HCT116 (cell line): ENCODE measurements at places on chromosomes 13 and 19. TPM values are rescaled to one million over a fixed set of nuclear protein-coding genes. Genes with fewer than 3 reads are reported as not detected.

The NTN5 gene
- 3.1 TPM for total RNA-seq

The CLEC11A gene
- 7.1 TPM for total RNA-seq

The IFNL2 gene
- not detected for total RNA-seq

- no peaks in the 10 kb centered on the region for H3K4me1 ChIP-seq
- H3K27ac ChIP-seq = no peak within 1 kb of the TSS
- no peaks in the 10 kb centered on the region for H3K36me3 ChIP-seq
- DNase-seq = no peak
- H3K4me3 ChIP-seq = no peak within 1 kb of the TSS
- peaks cover 40% of the 10 kb centered on the region for H3K27me3 ChIP-seq
These were observed at the start of gene TNFRSF19 for GRCh38 chr13:23570099-23570920. TSS of gene TNFRSF19 (plus strand) at chr13:23570412. CDS start at chr13:23590184, 19,772 bp downstream.

GRCh38 chr13:94896238-94896637, 183.9 kb upstream of the SOX21 start:
- peaks cover 41% of the 10 kb centered on the region for H3K27me3 ChIP-seq
- no peak overlapping the region for H3K4me3 ChIP-seq
- no peaks in the 10 kb centered on the region for H3K36me3 ChIP-seq
- DNase-seq = no peak

GRCh38 chr13:44302233-44302632, 71.4 kb upstream of the SERP2 start:
- peaks cover 45% of the 10 kb centered on the region for H3K4me1 ChIP-seq
- DNase-seq = no peak

DNA sequence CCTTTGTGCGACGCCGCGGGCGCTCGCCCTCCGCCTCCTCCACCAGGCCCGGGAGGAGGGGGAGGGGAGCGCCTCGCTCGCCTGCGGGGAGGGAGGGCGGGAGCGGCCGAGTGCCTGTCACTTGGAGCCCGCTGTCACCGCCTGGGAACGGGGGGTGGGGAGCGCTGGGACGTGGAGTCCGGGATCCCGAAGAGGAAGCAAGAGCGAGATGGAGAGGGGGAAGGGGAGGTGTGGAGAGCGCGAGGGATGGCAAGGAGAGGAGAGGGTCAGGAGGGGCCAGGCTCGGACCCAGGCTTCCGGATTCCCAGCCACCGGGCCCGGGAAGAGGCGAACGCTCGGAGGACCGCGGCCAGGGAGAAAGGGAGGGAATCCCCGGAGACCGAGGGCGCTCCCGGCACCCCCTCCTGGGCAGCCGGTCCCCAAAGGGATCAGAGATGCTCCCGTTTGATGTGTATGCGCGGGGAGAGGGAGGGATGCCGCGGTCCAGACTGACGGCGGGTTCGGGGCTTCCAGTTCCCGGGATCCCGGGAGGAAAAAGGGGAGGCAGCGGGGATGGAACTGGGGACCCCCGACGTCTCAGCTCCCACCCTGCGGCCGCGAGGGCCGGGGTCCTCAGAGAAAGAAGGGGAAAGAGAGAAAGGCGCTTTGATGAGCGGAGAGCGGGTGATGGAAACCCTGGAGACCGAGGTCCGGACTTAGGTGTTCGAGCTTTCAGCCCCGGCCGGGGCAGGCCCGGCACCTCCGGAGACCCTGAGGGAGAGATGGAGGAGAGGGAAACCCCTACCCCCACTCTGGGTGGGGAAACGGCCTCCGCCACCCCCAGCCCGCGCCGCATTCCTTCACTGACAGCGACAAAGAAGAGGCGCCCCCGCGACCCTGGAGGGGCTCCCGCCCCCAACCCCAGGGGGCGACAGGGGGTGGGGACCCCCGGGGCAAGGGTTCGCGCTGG, 4.7 kb upstream of the DPF1 start:
- DNase-seq = no peak
- H3K27ac ChIP-seq = no peak overlapping the region
- peak overlapping the region; percentile 61 for H3K4me3 ChIP-seq
- H3K27me3 ChIP-seq = no peaks in the 10 kb centered on the region

DNA sequence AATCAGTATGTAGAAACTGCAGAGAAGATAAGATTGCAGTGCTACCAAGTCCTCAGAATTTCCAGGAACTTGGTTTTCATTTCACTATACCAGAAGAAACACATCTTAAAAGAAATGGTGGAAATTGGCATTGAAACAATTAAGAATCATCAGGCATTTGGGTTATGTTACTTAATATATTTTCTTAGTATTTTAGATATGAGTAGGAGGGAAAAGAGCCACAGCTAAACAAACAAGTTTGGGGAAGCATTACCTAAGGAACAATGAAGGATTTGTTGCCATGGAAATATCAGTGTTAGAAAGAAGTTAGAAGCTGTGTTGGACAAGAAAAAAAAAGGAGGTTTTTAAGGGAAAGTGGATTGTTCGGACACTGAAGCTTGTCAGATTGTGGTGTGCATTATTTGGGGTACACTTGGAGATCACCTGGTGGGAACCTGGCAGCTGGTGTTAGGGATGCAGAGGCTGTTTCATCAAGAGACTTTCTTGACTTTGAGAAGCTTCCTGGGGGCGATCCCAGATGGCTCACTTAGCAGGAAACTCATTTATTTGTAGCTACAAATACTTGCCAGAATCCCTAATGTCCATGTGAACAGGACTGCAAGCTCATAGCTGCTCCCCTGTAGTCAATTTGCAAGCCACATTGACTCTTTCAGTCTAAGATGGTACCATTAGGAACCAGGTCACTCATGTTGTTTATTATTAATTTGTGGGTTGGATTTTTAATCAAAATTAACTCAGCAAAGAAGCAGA, 246.7 kb downstream of the RFC3 start:
- H3K36me3 ChIP-seq = no peaks in the 10 kb centered on the region
- H3K4me3 ChIP-seq = no peak overlapping the region
- H3K4me1 ChIP-seq = peaks cover 17% of the 10 kb centered on the region
- H3K27me3 ChIP-seq = no peaks in the 10 kb centered on the region
